SK-N-SH treated with all-trans-retinoic acid at 6 μM for 48 hours (cell line): ENCODE measurements at places on chromosomes 11 and 22.

GRCh38 chr11:134819041-134819440, 407.0 kb upstream of the B3GAT1 start:
- no peak for ATAC-seq

- ATAC-seq, result no peak
Measured at GRCh38 chr11:4704790-4705334, 278 bp downstream of the MMP26 start.

DNA sequence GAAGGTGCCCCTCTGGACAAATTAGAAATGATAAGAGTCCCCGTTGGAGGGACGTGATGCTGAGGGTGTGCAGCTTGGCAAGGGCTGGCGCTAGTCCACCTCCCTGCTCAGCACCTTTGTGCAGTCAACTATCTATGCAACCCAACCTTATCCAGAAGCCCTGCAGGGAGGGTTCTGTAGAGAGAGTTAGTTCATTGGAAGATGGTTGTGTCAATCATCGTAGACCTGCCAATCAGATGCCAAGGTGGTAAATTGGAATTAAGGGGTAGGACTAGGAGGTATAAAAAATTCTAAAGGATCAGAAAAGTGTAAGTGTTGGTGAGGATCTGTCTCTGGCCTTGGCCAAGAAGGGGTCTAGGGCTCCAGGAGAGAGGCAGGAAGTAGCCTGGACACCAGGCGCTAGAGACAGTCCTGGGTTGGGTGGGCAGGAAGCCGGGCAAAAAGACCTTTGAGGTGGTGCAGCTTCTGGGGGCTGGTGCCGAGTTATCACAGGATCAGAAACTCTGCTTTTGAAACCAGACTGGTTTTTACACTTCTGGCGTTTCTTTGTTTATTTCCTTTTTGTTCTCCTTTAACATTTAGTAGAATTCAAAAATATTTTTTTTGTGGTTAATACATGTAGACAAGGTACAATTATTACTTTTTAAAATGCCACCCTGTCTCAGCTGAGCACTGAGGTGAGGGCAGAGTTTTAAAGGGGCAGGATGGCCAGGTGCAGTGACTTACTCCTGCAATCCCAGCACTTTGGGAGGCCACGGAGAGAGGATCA, 1.6 kb downstream of the C1QTNF6 start:
- ATAC-seq, result peak; percentile 41

DNA sequence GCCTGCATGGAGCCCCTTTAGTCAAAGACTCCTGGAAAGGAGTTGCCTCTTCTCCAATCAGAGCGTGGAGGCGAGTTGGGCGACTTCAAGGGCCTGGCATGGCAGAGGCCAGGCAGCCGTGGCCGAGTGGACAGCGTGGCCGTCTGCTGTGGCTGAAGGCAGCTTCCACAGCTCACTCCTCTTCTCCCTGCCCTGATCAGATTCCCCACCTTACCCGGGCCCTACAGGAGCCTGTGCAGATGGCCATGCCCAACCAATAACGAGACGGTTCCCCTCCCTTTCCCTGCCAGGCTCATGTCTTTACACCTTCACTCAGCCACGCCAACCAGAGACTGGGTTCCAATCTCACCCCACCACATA, 20.0 kb upstream of the SLC22A12 start:
- ATAC-seq, result no peak

DNA sequence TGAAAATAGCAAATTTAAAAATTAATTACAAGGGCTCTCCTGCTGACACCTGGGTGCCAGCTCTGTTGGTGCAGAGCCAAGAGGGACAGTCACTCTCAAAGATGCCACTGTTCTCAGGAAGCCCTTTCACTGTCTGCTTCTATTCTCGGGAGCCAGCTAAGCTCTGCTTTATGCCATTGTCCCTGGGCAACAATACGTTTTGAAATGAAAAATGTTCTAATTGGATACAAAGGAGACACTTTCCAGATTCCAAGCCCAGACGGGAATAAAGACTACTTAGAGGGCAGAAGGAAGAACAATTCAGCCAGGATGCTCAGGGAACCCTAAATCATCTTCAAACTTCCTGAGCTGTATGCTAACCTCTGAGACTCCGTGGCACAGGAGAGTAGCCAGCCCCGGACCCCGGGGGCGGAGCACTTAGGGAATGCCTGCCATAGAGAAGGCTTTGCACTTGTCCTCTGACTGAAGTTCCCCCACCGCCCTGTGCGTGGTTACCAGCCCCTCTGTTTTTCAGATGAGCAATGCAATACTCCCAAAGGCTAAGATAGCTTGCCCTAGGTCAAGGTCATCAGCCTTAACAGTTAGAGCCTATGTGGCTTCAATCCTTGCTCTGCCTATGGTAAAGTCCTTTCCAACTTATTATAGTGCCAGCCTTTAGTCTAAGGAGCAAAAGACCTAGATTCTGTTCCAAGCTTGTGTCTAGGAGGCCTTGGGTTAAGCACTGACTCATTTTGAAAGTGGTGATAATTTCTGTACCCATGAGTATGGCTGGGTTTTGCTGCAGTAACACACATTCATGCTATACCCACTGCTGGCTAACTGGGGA, 150.9 kb downstream of the CACNA1I start:
- ATAC-seq, result no peak

- no peak for ATAC-seq
Measured at GRCh38 chr11:75899806-75900205, 84.8 kb downstream of the UVRAG start.

DNA sequence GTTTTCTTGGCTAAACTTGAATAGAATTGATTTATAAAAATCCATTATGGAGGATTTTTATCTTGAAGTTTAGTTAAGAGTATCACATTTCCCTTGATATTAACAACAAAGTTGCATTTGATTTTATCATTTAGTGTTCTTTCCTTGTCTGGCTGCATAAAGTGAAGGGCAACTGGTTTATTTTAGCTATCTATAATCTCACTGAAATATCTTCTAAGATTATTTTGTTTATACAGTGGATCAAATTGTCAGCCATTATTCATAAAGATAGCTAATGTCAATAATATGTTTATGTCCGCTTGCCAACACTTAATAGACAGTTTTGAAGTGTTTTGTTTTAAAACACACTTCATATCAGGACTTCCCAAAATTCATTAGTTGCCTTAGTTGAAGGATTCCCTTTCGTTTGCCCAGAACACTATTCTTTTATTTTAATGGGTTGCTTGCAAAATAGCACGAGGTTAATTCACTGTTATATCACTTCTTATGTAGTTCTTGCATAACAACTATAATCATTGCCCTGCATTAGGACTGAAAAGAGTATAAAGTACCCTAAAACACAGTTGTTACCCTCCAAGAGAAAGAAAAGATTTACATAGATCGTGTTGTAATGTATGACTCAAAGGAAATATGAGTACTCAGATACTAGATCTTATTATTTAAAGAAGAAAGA, 73.0 kb downstream of the MSANTD4 start:
- ATAC-seq, result no peak

DNA sequence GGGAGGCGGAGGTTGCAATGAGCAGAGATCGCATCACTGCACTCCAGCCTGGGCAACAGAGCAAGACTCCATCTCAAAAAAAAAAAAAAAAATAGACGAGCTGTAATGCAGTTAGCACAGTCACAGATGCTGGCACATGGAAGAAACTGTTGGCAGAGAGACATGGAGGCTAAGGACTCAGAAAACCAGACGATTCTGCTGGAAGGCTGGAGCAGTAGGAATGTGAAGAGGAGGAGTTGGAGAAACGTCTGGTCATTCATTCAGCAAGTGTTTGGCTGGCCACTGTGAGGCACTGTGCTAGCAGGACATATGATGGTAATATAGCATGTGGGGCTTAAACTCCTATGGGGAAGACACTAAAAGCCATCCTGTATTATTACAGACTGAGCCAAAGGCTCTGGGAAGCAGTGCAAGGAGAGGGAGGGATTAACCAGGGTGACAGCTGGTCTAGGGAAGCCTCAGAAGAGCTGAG, 5.0 kb downstream of the UQCR10 start:
- ATAC-seq, result peak; percentile 91

GRCh38 chr22:29215012-29215860, 9.5 kb downstream of the EMID1 start:
- no peak for ATAC-seq

- ATAC-seq, result peak; percentile 30; the same call in 1 of the 3 replicates
Measured at GRCh38 chr11:108985236-108985944, 320.5 kb downstream of the DDX10 start.

GRCh38 chr22:31828739-31829138, 74.9 kb downstream of the DEPDC5 start:
- ATAC-seq, result no peak

DNA sequence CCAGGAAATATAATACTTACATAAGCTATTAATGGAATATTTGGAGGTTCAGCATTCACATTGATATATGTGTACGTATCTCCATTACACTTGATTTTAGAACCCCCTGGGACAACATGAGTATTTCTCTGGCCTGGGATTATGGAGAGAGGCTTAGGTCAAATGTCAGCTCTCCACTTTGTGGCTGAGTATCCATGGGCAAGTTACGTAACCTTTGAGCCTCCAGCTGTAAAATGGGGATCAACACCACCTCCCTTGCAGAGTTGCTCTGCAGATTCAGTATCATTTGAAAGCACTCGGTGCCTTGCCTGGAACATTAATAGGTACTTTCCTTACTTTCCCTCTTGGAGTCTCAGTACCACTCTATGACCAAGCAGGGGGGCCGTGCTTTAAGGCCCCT, 33.2 kb downstream of the C22orf31 start:
- no peak for ATAC-seq

DNA sequence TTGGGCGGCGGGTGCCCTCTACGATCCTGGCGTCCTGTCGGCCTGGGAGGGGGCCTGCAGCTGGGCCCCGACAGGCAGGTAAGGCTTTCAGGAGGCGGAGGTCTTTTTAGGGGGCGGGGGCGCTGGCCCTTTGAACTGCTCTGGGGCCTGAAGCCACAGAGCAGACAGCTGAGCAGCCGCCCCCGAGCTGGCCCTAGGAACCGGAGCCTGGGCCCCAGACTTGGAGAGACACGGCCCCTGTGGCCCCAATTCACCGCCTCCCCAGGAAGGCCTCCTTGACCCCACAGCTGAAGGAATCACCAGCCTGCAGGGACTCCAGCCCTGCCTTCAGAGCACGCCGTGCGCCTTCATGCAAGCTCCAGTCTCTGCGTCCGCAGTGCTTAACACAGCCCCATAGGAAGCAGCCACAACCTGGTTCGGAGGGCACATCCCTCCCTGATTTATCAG, 618 bp upstream of the CERK start:
- ATAC-seq, result peak; percentile 12

- ATAC-seq, result peak; percentile 51
Measured at GRCh38 chr11:12120031-12121008, 9.9 kb downstream of the MICAL2 start.

- no peak for ATAC-seq
Measured at GRCh38 chr11:67381244-67381972, 8.0 kb upstream of the CLCF1 start.

- ATAC-seq, result no peak
Measured at GRCh38 chr11:69153661-69154060, 2.1 kb upstream of the SMIM38 start.

DNA sequence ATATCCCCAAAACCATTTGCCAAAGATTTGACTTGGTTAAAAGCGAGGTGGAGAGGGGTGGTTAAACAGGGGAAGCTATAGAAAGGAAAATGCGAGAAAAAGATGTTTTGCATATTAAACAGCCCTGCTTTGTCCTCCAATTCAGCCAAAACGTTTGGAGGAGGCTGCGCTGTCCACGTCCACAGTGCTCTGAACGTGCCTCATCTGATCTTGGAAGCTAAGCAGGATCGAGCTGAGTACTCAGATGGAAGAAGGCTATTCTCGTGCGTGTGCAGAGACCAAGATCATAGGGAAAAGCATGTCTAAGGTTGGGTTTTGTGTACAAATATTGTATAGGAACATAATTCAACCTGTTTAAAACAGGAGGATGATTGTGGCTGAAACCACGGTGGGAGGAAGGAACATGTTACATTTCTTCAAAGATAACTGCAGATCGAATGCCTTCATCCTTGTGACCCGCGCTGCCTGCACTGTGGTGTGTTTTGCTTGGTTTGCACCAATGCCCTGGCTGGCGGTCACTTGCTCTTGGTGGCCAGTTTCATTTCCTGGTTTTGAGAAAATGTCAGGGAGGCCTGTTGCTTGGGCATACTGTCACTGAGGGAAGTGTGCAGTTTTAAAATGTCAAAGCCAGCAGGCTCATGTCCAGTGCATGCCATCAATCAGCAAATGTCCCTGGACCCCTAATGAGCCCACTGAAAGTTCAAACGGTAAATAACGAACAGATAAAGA, 40.4 kb downstream of the FLI1 start:
- ATAC-seq, result no peak

DNA sequence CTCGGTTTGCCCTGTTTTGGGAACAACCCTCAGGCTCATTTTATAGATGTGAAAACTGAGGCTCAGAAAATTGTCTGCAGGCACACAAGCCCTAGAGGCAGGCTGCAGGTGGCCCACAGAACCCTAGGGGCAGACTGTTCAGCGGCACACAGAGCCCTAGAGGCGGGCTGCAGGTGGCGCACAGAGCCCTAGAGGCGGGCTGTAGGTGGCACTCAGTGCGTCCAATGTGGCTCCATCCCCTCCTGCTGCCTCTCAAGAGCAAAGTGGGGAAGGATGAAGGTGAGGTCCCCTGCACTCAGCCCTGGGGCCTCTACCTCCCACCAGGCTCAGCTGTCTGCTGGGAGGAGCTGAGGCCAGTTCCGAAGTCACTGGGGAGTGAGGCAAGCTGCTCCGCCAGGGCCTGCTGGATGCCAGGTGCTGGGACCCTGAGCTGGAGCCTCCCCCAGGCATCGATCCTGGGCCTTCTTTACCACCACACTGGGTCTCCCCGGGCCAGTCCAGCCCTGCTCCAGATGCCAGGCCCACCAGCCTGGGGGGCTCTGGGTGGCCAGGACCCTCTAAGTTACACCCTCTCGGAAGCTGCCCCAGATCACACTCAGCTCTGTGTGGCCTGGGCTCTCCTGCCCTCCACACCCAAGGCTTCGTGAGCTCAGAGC, 2.3 kb downstream of the ACY3 start:
- peak; percentile 76 for ATAC-seq

GRCh38 chr11:44632466-44633123, 67.1 kb downstream of the CD82 start:
- no peak for ATAC-seq

GRCh38 chr11:1402355-1403077, 12.8 kb downstream of the BRSK2 start:
- ATAC-seq, result no peak

- no peak; the same call in 2 of the 3 replicates for ATAC-seq
Measured at GRCh38 chr11:11987503-11988022, 20.9 kb downstream of the DKK3 start.

- ATAC-seq, result no peak
Measured at GRCh38 chr22:49763138-49763537, 64.5 kb downstream of the BRD1 start.

DNA sequence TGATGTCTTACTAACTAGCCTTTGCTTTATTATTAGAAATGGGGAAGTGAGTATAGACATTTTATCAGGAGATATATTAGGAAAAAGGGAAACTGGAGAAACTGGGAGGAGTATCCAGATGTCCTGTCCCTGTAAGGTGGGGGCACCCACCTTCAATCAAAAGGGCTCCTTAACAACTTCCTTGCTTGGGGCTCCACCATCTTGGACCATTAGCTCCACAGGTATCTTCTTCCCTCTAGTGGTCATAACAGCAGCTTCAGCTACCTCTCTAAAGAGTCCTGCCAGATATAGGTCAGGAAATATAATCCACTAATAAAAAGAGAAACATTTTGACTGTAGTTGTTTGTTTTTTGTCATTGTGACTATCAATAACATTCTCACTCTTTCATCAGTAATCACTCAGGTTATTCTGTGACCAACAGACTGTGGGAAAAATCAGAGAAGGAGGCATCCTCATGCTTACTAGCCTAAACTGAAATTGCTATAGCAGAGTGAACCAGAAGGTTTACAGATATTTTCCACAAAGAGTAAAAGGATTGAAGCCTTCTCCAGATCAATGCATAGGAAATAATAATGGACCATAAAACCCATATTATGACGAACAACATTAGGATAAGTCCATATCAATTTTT, 10.4 kb downstream of the OR51B4 start:
- ATAC-seq, result peak; percentile 77
